Tibial artery (tissue), 4 donors: ENCODE measurements at places on chromosomes 2 and 18.

GRCh38 chr2:72789241-72789640 lies 36.6 kb downstream of the EXOC6B start:
- no peak for DNase-seq

GRCh38 chr2:55301277-55301676 lies 32.2 kb upstream of the MTIF2 start:
- no peak for DNase-seq

DNA sequence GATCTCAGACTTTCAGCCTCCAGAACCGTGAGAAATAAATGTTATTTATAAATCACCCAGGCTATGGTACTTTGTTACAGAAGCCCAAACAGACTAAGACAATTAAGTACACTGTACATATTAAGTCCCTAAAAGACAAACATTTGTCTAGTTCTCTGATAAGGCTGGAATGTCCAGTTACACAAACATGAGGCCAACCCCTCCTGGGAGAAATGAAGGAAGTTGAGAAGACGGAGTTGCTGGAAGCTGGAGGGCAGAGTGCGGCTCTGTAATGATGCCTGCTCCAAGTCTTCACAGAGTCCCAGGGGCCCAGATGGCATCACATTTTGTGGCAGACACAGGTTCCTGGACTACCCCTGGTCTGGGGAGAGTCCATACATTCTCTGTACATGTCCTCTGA lies 79.2 kb upstream of the ST8SIA3 start:
- no peak for DNase-seq

DNA sequence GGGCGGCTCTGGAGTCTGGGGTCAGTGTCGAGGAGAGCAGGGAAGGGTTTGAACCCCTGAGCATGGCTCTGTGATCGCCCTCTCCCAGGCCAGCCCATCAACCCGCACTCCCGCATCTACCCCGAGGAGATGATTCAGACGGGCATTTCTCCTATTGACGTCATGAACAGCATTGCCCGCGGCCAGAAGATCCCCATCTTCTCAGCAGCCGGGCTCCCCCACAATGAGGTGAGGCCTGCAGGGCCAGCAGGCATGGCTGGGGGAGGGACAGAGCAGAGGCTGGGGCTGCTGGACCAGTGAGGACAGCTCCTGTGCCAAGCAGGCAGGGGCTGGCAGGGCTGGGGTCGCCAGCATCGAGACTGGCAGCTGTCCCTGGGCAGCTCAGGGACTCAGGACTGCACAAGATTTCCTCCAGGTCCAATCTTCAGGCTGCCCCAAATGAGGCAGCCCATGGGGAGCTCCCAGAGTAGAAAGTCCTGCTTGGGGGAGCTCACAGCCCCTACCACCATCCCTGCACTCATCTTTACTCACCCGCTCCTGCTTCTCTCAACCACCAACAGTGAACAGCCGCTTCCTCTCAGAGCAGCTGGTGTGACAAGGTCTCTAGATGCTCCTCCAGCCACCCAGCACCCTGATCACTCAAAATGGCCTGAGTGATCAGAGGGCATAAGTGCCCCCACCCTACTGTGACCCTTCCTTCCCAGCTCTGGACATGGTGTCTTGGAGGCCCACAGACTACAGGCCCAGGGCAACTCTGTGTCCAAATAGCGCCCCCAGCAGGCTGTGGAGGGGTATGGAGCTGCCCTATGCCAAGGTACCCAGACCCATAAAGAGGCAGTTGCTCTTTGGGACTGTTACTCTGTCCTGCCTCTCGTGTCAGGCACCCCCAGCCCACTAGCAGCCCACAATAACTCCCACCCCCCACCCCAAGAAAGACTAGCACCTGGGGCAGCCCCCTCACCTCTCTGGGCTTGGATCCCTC lies 18.3 kb upstream of the ANKRD53 start:
- DNase-seq: peak; percentile 14

- no peak for DNase-seq
Observed at GRCh38 chr2:46794693-46795317, 120.8 kb downstream of the MCFD2 start.

- no peak for DNase-seq
Observed at GRCh38 chr18:78757014-78757413, 222.6 kb upstream of the SALL3 start.

DNA sequence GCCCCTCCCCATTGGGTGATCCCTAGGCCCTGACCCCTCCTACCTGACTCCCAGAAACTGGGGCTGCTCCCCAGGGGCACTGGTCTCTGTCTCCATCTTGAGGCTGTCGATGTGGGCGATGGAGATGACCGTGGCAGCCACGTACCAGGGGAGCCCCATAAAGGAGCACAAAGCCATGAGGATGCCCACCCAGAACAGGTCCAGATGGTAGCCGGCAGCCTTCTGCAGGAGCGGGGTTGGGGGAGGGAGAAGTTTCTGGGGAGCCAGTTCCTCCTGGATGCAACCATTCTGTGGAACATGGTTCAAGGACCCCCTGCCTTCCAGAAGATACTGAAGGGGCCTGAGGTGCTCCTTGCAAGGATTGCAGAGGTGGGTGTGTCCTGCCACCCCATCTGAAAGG lies 34.0 kb downstream of the MTHFD2 start:
- DNase-seq: no peak

DNA sequence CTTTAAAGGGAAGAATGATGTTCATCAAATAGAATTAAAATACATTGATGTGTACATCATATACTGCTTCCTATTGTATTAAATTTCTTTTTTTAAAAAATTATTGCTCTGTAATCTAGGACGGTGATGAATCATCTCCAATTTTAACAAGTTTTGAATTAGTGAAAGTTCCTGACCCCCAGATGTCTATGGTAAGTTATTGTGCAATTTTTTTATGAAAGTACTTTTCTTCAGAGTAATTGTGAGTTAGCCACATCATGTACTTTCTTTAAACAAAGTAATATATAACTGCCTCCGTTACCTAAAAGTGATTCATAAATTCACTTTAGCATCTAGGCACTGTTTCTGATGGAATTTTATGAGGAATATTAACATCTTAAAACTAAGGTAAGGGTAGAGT lies 38.1 kb downstream of the PIK3C3 start:
- no peak for DNase-seq

DNA sequence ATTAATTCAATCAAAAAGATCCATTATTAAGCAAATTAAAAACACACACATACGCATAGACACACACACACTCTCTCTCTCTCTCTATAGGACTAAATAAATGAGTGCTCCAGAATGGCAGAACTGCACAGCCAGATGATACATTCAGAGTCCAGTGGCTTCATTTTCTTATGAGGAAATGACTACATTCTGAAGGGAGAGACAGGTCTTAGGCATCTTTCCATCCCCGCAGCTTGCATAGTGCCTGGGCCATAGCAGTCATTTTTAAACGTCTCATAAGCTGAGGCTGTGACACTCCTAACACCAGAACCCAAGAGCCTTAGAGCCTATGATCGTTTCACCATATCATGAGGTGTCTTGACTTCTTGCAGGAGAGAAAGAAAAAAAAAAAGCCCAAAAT lies 31.1 kb downstream of the FEZ2 start:
- no peak for DNase-seq

DNA sequence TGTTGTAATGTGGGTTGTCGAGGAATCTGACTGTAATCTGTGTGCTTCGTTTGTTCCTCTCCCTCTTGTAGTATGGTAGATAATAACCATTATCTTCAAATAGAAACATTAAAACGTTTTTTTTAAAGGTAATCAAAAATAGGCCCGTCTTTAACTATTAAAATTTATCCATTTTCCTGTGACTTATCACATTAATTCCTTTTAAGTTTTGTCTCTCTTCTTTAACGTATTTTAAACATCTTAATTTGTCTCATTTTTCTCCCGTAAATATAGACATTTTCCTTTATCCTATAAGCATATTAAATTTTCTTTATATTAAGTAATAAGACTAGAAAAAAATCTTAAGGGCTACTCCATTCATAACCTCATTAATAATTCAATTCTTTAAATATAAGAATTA lies 41.3 kb downstream of the EIF2AK3 start:
- DNase-seq: no peak

GRCh38 chr2:201607568-201607967 lies 35.7 kb downstream of the TMEM237 start:
- no peak for DNase-seq

GRCh38 chr18:77093586-77093985 lies 39.0 kb downstream of the MBP start:
- no peak for DNase-seq

- DNase-seq: no peak
Observed at GRCh38 chr2:161321944-161322648, 13.9 kb downstream of the PSMD14 start.

GRCh38 chr2:151102226-151102625 lies 159.4 kb downstream of the RBM43 start:
- no peak for DNase-seq

GRCh38 chr2:11865378-11865777 lies 118.9 kb downstream of the LPIN1 start:
- no peak for DNase-seq

DNA sequence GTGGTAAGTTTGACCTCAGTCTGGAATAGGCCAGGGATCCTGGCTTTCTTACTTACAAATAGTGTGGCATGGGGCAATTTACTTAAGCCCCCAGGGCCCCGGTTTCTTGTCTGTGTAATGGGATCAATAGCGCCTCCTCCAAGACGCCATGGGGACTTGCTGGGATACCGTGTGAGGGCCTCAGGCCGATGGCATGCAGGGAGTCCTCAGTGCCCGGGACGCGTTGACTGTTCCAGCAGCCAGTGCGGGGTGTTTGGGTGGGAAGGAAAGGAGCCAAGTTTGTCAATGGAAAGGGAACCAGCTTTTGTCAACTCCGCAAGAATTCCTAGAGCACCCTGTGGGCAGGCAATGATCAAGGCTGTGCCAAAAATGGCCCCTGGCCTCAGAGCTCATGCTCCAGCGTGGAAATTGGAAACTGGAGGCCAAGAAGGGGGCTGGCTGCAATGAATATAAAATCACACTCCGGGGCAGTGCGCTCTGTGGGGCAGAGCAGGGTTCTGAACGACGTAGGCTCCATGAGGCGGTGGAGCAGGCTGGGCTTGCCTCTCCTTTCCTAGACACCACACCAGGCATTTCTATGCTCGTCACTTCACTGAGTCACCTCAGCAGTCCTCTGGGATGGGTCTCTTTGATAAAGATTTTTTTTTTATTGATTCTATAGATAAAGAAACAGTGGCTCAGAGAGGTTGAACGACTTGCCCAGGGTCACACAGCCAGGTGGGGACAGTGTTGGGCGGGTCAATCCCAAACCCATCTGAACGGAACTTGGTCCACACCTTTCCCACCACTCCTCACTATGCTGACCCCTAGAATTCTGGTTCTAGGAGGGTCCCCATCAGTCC lies 56.7 kb upstream of the ASAP2 start:
- no peak for DNase-seq

GRCh38 chr18:58562999-58563667 lies 65.8 kb downstream of the ALPK2 start:
- no peak for DNase-seq

GRCh38 chr2:10289891-10290290 lies 12.8 kb upstream of the HPCAL1 start:
- DNase-seq: no peak

DNA sequence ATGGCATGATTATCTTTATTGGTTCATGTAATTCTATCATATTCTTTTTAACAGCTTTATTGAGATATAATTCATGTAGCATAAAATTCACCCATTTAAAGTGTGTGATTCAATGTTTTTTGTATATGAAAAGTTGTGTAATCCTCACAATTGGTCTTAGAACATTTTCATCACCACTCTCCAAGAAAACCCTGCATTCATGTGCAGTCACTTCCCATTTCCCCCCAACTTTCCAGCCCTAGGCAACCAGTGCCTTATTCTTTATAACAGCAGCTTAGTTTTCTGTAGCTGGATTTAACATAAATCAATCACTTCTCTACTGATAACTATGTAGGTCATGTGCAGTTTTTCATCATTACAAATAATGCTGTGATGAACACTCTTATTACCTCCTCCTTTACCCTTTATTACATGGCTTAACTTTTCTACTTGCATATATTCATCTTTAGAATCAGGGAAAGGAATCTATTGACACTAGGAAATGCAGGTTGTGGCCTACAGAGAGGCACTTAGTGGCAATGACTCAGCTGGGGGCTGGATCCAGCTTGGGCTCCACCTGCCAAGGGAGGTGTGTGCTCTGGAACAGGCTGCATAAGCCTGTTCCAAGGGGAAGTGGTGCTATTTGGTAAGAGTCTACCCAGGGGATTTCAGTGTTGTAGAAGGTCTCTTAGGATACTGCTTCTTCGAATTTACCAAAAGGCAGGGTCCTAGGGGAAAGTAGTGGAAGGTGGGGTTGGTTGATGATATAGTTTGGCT lies 89.1 kb downstream of the ETAA1 start:
- DNase-seq: no peak

DNA sequence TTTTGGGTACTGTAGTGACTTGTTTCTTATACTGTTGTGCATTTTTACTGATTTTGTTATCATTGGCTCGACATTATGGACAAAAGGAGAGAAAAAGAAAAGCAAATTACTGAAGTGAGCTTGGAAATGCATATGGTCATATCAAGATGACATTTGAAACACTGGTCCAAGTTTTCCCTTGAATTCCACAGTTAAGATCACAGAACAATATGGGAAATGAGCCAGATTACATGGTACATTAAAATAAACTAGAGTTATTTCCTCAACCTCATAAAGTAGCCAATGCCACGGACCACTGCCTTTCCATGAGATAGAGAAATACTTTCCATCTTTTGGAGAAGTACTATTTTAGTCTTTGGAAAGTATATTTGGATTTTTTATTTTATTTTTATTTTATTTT lies 62.0 kb upstream of the SGPP2 start:
- DNase-seq: no peak

DNA sequence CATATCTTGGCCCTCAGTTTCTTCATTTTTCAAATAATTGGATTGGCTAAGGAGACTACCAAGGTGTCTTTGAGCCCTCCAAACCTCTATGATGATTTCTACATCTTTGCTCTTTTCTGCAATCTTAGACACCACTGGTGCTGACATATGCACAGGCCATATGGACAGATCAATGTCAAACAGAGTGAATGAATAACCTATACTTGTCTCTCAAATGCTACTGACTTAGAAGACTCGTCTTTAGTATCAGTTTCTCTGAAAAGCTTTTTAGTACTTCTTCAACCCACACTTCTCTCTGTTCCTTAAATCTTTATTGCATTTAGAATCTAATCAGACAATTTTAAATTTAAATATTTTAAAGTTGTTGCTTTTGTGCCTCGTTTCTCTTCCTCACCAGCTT lies 258.2 kb downstream of the LTBP1 start:
- DNase-seq: no peak

DNA sequence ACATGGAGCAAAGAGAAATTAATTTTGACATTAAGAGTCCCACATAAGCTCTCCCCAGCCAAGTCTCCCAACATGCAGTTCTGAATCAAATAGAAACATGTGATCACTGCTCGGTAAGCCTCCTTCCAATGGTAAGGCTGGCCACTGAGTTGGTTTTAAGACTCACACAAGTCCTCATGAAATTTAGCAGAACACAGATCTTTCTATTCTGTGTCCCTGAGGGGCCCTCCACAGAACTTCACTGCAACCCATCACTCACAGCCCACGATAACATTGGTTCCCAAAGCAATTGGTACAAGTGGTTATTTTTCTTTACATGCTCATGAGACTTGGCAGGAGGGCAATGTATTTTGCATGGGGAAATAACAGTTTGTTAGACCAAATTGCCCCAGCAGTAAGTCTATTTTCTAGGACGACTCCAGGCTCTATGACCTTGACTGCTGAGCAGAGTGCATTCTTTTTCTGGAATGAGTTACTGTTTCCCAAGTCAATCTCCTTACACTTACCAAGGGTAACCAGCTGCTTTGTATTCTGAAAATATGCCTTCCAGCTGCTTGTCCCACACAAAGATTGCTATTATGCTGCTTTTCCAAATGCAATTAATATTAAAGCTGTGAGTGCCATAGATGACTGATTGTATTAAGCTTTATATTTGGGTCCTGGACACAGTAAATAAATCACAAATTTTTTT lies 142.3 kb upstream of the TANK start:
- no peak for DNase-seq

- no peak for DNase-seq
Observed at GRCh38 chr2:210955591-210955990, 399.2 kb downstream of the CPS1 start.
